Activated CD4-positive, alpha-beta memory T cell treated with anti-CD3 and anti-CD28 coated beads for 36 hours (primary cell): ENCODE measurements at places on chromosomes 16 and 17. TPM values are rescaled to one million over a fixed set of nuclear protein-coding genes. Genes with fewer than 3 reads are reported as not detected.
A peak's percentile ranks its signal among the peaks of the same experiment; 100 is the strongest.

DNA sequence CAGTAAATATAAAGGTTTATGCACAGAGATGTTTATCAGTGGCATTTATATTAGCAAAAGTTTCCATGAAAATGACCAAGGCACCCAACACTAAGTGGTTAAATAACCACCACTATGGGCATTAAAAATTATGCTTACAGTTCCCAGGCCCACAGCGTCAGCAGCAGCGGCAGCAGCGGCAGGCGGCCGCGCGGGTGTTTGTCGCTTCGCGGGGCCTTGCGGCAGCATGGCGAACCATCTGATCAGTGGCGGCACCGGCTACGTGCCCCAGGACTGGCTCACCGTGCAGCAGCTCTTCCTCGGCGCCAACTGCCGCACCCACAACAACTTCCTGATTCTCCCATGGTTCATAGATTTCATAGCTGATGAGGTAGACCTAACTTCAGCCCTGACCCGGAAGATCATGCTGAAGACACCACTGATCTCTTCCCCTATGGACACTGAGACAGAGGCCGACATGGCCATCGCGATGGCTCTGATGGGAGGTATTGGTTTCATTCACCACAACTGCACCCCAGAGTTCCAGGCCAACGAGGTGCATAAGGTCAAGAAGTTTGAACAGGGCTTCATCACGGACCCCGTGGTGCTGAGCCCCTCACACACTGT lies 71.0 kb downstream of the GRIN2A start:
- H3K4me1 ChIP-seq = no peaks in the 10 kb centered on the region
- H3K27ac ChIP-seq = no peak overlapping the region
- H3K36me3 ChIP-seq = no peaks in the 10 kb centered on the region
- no peaks in the 10 kb centered on the region for H3K27me3 ChIP-seq

DNA sequence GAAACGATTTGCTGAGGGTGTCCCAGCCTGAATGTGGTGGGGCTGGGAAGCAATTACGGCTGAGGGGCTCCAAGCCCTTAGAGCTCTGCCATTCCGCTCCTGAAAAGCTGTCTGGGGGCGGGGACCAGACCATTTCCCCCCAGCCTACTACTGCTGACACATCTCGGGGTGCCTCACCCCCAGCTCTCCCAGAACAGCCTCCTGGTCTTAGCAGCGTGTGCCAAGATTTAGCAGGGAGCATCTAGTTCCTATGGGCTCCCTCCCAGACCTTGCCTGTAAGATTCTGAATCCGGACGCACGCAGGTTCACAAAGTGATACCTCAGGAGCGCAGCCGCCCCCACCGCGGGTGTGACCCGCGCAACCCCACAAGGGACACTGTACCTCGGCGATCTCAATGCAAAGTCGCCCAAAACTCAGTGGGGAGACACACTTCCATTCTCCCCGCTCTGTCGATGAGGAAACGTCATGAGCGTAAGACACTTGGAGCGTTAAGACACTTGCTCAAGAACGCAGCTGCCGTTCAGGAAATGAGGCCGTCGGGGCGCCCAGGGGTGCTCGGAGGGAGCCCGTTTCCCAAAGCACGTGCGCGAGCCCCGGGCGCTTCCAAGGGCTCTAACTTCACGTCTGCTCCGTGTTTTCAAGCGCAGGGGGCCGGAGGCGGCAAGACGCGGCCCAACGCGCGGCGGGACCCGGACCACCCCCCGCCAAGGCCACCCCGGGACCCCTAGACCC lies 629 bp downstream of the GEMIN4 start:
- H3K27ac ChIP-seq = peak overlapping the region; percentile 85
- DNase-seq = peak; percentile 67
- H3K27me3 ChIP-seq = no peaks in the 10 kb centered on the region
- H3K4me3 ChIP-seq = peak overlapping the region; percentile 97
- H3K4me1 ChIP-seq = peaks cover 35% of the 10 kb centered on the region

DNA sequence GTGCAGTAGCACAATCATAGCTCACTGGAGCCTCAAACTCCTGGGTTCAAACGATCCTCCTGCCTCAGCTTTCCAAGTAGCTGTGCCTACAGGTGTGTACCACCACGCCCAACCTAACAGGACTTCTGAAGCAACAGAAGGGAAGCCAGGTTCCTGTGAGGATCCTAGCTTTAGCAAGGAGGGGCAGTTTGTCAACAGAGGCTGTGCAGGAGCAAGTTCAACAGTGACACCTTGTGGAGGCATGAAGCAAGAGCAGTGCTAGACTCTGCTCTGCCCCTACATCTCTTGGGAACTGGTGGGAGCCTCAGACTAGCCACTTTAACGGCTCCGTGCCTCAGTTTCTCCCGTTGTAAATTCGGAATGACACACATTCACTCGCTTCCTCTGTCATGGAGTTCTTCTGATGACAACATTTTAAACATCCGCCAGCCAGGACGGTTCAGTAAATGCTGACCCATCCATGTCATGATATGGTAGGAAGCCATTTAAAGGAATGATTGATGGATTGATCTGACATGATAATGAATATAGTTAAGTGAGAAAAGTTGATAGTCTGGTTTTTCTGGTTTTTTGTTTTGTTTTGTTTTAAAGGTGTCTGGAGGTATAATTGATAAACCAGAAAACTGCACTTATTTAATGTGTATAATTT lies 218.7 kb downstream of the MRTFB start:
- peaks cover 10% of the 10 kb centered on the region for H3K4me1 ChIP-seq
- H3K27ac ChIP-seq = no peak overlapping the region
- peaks cover 3% of the 10 kb centered on the region for H3K36me3 ChIP-seq
- no peaks in the 10 kb centered on the region for H3K27me3 ChIP-seq

GRCh38 chr17:49730078-49730784 lies 22.5 kb upstream of the SLC35B1 start:
- no peak overlapping the region for H3K4me3 ChIP-seq
- peak overlapping the region; percentile 61 for H3K27ac ChIP-seq
- H3K36me3 ChIP-seq = peaks cover 12% of the 10 kb centered on the region
- H3K27me3 ChIP-seq = no peaks in the 10 kb centered on the region

GRCh38 chr16:71426069-71426879 lies 15.6 kb downstream of the TLE7 start:
- peaks cover 5% of the 10 kb centered on the region for H3K4me1 ChIP-seq
- DNase-seq = peak; percentile 41
- no peaks in the 10 kb centered on the region for H3K36me3 ChIP-seq

Gene CTRB1
- not detected for total RNA-seq

GRCh38 chr17:3859940-3860339 lies 13.9 kb upstream of the NCBP3 start:
- no peak for DNase-seq
- H3K27me3 ChIP-seq = no peaks in the 10 kb centered on the region
- no peak overlapping the region for H3K27ac ChIP-seq
- peaks cover 5% of the 10 kb centered on the region for H3K36me3 ChIP-seq
- no peaks in the 10 kb centered on the region for H3K4me1 ChIP-seq

- no peak overlapping the region for H3K27ac ChIP-seq
- H3K27me3 ChIP-seq = no peaks in the 10 kb centered on the region
- no peak for DNase-seq
- no peaks in the 10 kb centered on the region for H3K4me1 ChIP-seq
- peaks cover 3% of the 10 kb centered on the region for H3K36me3 ChIP-seq
- H3K4me3 ChIP-seq = no peak overlapping the region
Observed at GRCh38 chr16:47204736-47205504, 61.2 kb upstream of the NETO2 start.

DNA sequence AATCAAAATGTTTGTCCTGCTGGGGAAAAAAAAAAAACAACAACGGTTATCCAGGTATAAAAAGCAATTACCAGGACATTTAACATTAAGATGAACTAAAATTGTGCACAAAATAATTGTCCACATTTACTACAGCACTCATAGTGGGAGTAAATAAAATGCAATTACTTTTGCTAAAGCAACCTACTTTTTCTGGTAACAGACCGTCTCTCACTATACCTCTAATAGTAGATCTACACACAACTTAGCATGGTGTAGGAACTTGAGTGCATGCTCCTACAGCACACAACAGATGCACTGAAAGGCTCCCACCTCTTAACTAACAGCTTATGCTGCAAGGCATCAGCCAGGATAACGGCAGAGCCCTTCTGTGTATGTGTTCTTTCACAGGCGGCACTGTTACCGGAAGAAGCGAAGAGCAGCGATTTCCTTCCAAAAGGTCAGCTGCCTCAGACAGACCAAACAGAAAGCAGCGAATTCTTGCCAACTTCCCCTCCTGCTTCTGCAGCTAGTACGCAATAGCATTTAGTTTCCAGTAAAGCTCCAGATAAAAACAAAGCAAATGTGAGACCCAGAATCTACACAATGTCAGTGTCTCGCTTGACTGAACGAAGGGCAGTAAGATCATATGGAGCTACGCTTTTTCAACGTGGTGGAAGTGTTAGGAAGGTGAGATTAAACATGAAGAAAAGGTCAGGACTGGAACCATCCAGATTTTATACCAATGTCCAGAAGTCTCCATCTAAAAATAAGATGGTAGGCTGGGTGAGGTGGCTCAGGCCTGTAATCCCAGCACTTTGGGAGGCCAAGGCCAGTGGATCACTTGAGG lies 27.6 kb downstream of the STAT5B start:
- DNase-seq = peak; percentile 88
- H3K4me1 ChIP-seq = peaks cover 68% of the 10 kb centered on the region
- H3K36me3 ChIP-seq = peaks cover 20% of the 10 kb centered on the region

Gene LPO
- not detected for total RNA-seq

Gene CFAP97D1
- not detected for total RNA-seq

Gene ZDHHC1
- total RNA-seq = 0.68 TPM

- H3K4me3 ChIP-seq = peak within 1 kb of the TSS; percentile 37
- no peak within 1 kb of the TSS for H3K27ac ChIP-seq
- peaks cover 17% of the 10 kb centered on the region for H3K27me3 ChIP-seq
- H3K4me1 ChIP-seq = peaks cover 19% of the 10 kb centered on the region
- DNase-seq = peak; percentile 63
- H3K36me3 ChIP-seq = no peaks in the 10 kb centered on the region
Observed at GRCh38 chr16:1333149-1333812, at the start of gene BAIAP3. TSS of gene BAIAP3 (plus strand) at chr16:1333645. CDS start at chr16:1338550, 4,905 bp downstream.

- no peaks in the 10 kb centered on the region for H3K27me3 ChIP-seq
- peak overlapping the region; percentile 100 for H3K27ac ChIP-seq
- peak overlapping the region; percentile 95 for H3K4me3 ChIP-seq
Observed at GRCh38 chr17:7582396-7583252, 1.0 kb upstream of the MPDU1 start.

Gene MMP25
- total RNA-seq = 2.2 TPM

DNA sequence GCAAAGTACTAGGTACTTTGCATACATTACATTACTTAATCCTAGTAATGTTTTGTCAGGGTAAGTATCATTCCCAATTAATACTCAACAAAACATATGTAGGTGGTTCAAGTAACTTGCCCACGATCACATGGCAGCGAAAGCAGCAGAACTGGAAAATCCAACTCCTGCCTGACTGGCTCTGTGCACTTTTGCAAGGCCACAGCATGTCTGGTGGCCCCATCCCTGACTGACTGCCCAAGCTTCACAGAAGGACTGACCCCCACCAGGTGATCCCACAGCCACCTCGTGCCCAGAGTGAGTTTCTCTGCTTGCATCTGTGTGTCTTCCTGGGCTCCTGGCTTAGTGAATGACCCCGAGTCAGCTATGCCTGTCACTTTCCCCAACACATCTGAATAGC lies 11.4 kb downstream of the CNP start:
- H3K36me3 ChIP-seq = peaks cover 36% of the 10 kb centered on the region
- no peaks in the 10 kb centered on the region for H3K27me3 ChIP-seq
- H3K27ac ChIP-seq = peak overlapping the region; percentile 16
- DNase-seq = no peak
- no peaks in the 10 kb centered on the region for H3K4me1 ChIP-seq
- no peak overlapping the region for H3K4me3 ChIP-seq

GRCh38 chr17:41520821-41521521 lies 2.3 kb upstream of the KRT15 start:
- DNase-seq = no peak
- H3K4me3 ChIP-seq = no peak overlapping the region
- no peaks in the 10 kb centered on the region for H3K36me3 ChIP-seq
- no peak overlapping the region for H3K27ac ChIP-seq
- H3K27me3 ChIP-seq = peaks cover 4% of the 10 kb centered on the region
- no peaks in the 10 kb centered on the region for H3K4me1 ChIP-seq

DNA sequence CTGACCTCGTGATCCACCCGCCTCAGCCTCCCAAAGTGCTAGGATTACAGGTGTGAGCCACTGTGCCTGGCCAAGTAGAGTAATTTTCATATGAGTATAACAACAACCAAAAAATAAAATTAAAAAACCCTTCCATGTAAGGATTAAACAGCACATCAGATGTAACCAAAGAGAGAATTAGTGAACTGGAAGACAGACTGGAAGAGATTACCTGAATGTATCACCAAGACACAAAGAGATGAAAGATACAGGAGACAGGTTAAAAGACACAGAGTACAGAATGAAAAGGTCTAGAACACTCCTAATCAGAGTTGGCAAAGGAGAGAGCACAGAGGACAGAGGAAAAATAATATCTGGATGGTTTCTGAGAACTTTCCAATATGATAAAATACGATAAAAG lies 1.8 kb upstream of the TNK1 start:
- no peaks in the 10 kb centered on the region for H3K36me3 ChIP-seq
- DNase-seq = no peak
- H3K4me3 ChIP-seq = no peak overlapping the region
- peaks cover 2% of the 10 kb centered on the region for H3K4me1 ChIP-seq

Gene NKD1
- total RNA-seq = 1.6 TPM

DNA sequence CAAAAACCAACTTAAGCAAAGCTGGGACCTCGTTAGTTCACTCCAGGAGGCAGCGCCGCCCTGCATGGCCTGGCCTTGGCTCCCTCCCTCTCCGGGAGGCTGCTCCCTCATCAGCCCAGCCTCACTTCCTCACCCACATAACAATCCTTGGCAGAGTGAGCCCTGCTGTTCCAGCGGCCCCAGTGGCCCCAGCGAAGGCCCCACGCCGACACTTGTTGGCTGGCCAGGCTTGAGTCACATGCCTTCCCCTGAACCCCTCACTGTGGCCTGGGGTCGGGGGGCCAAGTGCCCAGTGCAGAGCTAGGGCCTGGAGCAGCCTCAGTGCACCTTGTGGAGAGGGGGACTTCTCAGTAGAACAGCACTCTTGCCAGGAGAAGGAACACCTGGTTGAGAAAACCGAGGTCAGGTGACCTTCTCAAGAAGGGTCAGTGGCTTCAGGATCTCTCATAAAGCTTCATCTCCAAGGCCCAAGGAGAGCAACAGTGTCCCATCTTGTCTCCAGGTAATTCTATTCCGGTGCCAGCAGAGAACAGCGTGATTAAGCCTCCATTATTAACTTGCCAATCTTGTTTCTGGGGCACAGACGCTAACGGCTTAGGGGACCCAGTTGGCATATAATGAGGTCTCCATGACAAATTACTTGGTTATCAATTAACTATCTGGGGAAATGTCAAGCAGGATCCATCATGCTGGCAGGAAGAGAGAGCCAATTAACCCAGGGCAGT lies 26.8 kb downstream of the ENDOV start:
- H3K4me3 ChIP-seq = no peak overlapping the region
- DNase-seq = no peak
- H3K27me3 ChIP-seq = peaks cover 6% of the 10 kb centered on the region
- H3K4me1 ChIP-seq = no peaks in the 10 kb centered on the region

GRCh38 chr17:44548376-44549230 lies 8.7 kb upstream of the FZD2 start:
- H3K27me3 ChIP-seq = peaks cover 29% of the 10 kb centered on the region
- H3K27ac ChIP-seq = no peak overlapping the region
- H3K36me3 ChIP-seq = no peaks in the 10 kb centered on the region
- H3K4me1 ChIP-seq = no peaks in the 10 kb centered on the region
- H3K4me3 ChIP-seq = no peak overlapping the region
